Sciatic nerve (tissue), 2 donors: ENCODE measurements at places on chromosomes 7 and 10.
A peak's percentile ranks its signal among the peaks of the same experiment; 100 is the strongest.

DNA sequence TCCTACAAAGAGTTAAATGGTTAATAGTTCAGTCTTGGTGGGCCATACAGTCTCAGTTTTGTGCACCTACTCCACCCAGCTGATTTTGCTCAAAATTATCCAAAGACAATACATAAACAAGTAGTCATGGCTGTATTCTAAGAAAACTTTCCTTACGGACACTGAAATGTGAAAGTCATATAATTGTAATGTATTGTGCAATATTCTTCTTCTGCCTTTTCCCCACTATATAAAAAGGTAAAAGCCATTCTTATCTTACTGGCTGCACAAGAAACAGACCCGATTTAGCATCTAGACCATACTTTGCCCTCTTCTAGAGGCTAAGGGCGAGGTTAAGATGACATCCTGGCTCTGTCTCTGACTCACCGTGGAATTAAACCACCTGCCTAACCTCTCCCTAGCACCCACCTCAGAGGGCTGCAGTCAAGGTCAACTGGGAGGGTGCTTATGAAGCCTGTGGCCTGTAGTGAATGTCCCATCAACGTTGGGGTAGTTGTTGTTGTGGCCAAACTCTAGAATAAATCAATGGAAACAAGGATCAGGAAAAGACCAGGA is 63.8 kb upstream of the DOCK1 start:
- DNase-seq: no peak

GRCh38 chr7:151599401-151600227 is 79.9 kb upstream of the RHEB start:
- DNase-seq: no peak

DNA sequence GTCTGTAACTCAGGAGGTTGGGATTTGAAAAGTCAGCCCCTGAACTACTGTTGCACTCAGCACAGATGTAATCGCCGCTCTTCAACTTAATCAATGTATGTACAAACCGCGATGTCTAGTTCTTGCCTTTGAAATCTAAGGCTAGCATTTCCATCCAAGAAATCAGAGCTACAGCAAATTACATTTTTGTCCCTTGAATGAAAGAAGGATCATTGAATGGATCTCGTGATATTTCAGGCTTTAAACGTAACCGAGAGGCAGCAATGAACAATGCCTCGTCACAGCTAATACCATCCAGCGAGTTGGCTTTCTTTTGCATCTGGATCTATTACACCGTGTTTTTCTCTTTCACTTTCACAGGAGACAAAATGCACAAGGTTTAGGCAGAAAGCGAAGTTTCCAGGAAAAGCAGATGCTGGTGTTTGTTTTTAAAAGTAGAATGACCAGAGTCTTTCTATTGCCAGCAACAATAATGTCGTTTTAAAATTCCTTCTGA is 5.5 kb downstream of the SKIDA1 start:
- no peak for DNase-seq

- DNase-seq: no peak
Observed at GRCh38 chr10:49001402-49001801, 61.8 kb upstream of the LRRC18 start.

DNA sequence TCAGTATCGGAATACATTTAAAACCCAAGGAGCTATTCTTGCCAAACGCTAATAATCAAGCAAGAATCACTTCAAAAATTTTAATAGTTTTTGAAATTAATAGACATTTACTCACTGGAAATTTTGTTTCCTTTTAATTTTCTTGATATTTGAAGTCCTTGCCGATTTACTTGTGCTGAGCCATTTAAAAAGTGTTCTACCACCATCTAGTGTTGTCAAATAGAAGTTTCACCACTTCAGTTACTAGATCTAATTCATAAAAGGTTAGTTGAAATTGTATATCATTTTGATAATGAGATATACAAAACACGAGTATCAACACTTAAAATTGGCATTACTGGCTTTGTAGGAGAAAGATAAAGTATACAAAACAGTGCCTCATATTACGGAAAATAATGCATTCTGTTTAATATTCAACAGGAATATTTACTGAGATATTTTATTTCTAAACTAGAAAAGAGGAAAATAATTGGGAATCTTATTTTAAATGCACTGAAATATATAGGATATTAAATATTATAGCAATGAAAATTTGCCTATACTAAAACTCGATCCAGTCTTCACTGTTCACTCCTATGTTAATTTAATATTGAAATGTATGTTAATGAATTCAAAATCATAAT is 664.8 kb upstream of the SEMA3D start:
- no peak for DNase-seq

DNA sequence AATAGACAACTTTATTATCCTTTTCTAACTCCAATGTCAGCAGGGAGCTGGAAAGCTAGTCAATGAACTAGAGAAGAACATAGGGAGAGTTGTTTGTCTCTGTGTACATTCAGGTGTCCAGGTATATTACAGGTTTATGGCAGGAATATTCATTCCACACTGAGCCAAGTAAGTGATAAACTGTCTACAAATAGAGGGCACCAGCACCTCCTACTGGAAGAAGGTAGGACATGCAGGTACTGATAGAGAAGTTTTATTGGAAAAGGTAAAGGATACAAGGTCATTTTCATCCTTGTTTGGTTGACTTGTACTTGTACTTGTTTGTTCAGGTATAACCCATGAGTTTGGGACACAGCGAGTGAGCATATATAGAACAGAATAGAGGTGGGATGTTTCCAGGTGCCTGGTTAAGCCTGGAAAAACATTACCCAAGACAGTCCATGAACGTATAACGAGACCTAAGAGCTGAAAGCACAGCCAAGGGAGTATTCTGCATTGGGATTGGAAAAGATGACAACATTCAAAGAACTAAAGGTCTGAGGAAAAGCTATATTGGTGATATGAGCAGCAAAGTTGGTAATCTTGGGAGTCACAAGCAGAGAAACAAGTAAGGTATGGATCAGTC is 61.4 kb upstream of the PPP1R3C start:
- DNase-seq: no peak

GRCh38 chr10:96401036-96401435 is 42.2 kb upstream of the OPALIN start:
- DNase-seq: no peak

GRCh38 chr10:42939685-42940366 is 137.0 kb upstream of the RET start:
- peak; percentile 28 for DNase-seq

DNA sequence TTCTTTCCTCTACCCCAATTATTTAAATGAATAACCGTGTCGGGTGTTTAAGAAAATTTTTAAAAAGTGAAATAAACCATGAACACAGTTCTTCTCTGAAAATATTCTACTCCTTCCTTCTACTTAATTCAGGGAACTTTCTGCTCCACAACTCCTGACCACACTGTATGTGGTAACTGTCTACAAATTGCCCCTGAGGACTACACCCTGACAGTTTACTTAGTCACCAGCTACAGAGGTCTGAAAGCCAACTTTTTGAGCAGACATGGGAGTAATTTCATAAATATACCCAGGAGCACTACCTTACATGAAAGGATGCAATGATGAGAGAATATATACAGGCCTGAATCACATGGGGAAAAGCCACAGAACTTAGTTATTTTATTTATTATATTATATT is 523.2 kb upstream of the SORCS1 start:
- DNase-seq: no peak

GRCh38 chr10:22251751-22252223 is 34.0 kb upstream of the EBLN1 start:
- peak; percentile 84 for DNase-seq

DNA sequence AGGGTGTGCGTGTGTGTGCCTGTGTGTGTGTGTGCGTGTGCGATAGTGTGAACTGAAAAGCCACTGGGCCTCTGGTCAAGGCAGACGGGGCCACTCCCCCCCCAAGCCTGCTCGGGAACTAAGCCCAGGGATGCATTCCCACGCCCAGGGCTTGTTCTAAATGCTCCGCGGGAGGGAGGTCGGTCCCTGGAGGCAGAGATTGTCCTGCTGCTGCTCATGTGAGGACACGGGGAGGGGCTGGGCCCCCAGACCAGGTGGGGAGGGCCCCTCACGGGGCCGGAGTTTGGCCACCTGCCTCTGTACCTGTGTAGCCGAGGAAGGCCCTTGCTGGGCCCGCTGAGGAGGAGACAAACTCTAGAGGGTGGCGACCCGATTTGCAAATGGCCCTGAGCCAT is 93.9 kb downstream of the PDGFA start:
- DNase-seq: no peak

DNA sequence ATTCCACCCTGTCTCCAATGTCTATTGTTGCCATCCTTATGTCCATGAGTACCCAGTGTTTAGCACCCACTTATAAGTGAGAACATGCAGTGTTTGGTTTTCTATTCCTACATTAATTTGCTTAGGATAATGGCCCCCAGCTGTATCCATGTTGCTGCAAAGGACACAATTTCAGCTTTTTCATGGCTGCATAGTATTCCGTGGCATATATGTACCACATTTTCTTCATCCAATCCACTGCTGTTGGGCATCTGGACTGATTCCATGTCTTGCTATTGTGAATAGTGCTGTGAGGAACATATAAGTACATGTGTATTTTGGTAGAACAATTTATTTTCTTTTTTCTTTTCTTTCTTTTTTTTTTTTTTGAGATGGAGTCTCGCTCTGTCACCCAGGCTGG is 68.2 kb downstream of the TMEM178B start:
- DNase-seq: no peak

GRCh38 chr7:22654831-22655230 is 72.2 kb upstream of the IL6 start:
- no peak for DNase-seq

GRCh38 chr7:44633254-44634186 is 27.1 kb downstream of the OGDH start:
- DNase-seq: peak; percentile 70

- no peak for DNase-seq
Observed at GRCh38 chr10:78041170-78042057, 7.8 kb downstream of the RPS24 start.
